ENCODE measurements at places on chromosomes 13 and 19. TPM values are rescaled to one million over a fixed set of nuclear protein-coding genes. Genes with fewer than 3 reads are reported as not detected.

Gene ZNF253
- polyA plus RNA-seq, result 5.4 TPM

Gene CAPN12
- polyA plus RNA-seq, result 0.91 TPM

DNA sequence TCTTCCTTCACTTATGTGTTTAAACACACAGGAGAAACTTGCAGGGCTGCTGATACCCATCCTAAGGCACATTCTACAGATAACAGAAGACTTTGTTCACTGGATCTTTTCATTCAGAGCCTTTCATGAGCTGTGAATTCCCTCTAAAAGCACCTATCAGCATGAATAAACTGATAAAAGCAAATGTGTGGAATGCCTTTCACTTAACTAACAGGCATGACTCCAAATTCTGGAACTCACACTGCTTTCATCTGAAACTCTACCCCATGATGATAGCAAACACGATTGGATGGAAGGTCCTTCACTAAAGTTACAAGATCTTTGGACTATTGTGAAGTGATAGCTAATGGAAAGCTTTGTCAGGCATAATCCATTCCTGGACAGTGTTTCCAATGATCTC is 457.3 kb downstream of the EFNB2 start:
- no peak for DNase-seq

Gene MYADM
- 110 TPM for polyA plus RNA-seq

Gene PLIN4
- 171 TPM for polyA plus RNA-seq

GRCh38 chr19:38378866-38379265 is 4.5 kb downstream of the PSMD8 start:
- DNase-seq, result peak; percentile 7

Gene LACC1
- 6.0 TPM for polyA plus RNA-seq
